Effector memory CD8-positive, alpha-beta T cell (primary cell): ENCODE measurements at places on chromosomes 1 and 21.

DNA sequence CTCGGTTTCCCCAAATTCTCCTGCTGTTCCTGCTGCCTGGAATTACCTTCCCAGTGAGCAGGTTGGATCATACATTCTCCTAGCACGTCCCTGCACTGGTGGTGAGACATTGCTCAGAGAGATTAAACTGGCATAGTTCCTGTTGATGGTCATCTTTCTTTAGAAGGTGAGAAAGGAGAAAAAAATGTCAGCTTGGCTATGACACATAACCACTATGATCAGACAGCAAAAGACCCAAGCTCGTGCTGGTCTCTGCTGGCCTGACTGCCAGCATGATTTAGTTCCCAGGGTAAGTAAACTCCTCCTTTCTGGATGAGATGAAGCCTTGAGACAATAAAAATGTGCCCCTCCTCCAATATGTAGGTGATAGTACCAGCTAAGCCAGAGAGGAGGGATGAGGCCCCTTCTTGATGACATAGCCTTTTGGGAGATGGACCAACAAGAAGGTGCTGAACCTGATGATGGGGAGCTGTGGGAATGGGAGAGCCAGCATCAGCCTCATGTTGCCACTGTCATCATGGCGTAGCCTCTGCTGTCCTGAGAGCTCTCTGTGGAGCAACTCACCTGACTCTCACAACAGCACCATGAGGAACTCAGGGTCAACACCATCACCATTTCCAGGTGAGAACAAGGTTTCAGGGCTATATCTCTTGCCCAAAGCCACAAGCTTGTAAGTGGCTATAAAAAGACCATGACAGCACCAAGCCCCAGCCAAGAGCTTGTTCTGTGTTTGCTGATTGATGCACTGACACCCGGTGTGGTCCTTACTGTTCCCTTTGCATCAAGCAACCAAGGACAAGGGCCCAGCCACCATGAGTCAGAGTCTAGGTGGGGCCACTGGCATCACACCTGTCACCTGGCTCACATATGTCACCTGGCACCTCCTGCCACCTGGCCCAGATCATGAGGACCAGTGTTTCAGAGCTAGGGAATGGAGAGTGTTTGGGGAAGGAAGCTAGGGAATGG lies 200.0 kb downstream of the MATN1 start:
- peaks cover 62% of the 10 kb centered on the region for H3K27me3 ChIP-seq
- no peak overlapping the region for H3K4me3 ChIP-seq
- H3K36me3 ChIP-seq, result no peaks in the 10 kb centered on the region
- peaks cover 1% of the 10 kb centered on the region for H3K4me1 ChIP-seq
- H3K27ac ChIP-seq, result no peak overlapping the region

DNA sequence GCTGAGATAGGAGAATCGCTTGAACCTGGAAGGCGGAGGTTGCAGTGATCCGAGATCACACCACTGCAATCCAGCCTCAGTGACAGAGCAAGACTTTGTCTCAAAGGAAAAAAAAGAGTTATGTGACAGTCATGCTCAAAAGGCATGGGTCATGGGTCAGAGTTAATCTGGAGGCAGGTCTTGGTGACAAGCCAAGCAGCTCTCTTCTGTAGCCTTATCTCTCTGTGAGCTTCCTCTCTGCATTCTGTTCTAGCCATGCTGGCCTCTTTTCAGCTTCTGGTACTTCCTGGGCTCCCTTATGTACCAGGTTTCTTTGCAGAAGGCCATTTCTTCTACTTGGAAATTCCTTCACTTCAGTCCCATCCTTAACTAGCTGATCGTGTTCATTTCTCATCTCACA lies 63.6 kb downstream of the NGF start:
- no peak overlapping the region for H3K4me3 ChIP-seq
- no peak for DNase-seq
- H3K36me3 ChIP-seq, result no peaks in the 10 kb centered on the region

GRCh38 chr1:33610391-33610790 lies 137.9 kb downstream of the ZSCAN20 start:
- no peaks in the 10 kb centered on the region for H3K4me1 ChIP-seq
- H3K36me3 ChIP-seq, result no peaks in the 10 kb centered on the region
- peaks cover 16% of the 10 kb centered on the region for H3K27me3 ChIP-seq
- no peak overlapping the region for H3K27ac ChIP-seq
- no peak overlapping the region for H3K4me3 ChIP-seq
- DNase-seq, result no peak

DNA sequence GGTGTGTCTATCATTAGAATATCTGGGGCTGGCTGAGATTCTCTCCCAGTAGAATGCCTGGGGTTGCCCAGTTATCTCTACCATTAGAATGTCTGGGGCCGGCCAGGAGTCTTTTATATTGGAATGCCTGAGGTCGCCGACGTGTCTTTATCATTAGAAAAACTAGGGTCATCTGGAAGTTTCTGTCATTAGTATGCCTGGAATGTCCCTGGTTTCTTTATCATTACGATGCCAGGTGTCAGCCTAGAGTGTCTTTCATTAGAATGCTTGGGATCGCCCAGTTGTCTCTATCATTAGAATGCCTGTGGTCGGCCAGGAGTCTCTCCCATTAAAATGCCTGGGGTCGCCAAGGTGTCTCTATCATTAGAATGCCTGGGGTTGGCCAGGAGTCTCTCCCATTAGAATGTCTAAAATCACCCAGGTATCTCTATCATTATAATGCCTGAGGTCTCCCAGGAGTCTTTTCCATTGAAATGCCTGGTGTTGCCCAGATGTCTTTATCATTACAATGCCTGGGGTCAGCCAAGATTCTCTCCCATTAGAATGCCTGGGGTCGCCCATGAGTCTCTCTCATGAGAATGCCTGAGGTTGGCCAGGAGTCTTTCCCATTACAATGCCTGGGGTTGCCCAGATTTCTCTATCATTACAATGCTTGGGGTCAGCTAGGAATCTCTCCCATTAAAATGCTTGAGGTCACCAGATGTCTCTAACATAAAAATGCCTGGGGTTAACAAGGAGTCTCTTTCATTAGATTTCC lies 53.2 kb downstream of the RNF187 start:
- DNase-seq, result no peak
- H3K4me1 ChIP-seq, result no peaks in the 10 kb centered on the region
- no peak overlapping the region for H3K27ac ChIP-seq
- no peaks in the 10 kb centered on the region for H3K36me3 ChIP-seq
- peaks cover 86% of the 10 kb centered on the region for H3K27me3 ChIP-seq
- no peak overlapping the region for H3K4me3 ChIP-seq

- H3K36me3 ChIP-seq, result no peaks in the 10 kb centered on the region
- H3K4me3 ChIP-seq, result no peak overlapping the region
- H3K4me1 ChIP-seq, result no peaks in the 10 kb centered on the region
- no peak overlapping the region for H3K27ac ChIP-seq
- DNase-seq, result no peak
Observed at GRCh38 chr1:172268237-172268636, 152.2 kb upstream of the C1orf105 start.

DNA sequence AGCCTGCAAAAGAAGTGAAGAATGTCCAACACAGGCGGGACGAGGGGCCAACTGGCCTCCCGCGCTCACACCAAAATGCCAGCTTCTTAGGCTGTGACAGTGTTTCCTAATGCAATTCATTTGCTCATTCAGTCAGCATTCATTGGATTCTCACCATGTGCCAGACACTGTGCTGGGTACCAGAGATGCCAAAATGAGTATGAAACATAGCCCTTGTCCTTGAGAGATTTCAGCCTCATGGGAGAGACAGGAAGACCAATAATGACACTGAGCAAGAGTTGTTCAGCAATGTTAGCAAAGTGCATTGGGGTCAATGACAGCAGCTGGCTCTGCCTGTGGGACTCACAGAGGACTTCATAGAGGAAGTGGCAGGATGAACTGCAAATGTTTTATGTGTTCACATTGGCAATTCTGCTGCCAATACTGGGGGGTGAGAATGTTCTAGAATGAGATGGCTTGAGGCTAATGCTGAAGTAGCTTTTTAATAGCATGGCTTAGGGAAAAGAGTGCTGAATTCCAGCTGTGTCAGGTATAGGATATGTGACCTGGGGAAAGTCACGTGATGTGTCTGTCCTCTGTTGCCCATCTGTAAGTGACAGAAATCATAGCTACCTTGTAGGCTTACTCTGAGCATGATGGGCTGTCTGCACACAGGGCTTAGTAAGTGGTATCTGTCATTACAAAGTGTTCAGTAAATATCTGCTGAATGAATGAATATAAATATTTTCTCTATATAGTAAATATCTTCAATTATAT lies 58.3 kb upstream of the KIF26B start:
- H3K27me3 ChIP-seq, result no peaks in the 10 kb centered on the region
- H3K4me1 ChIP-seq, result no peaks in the 10 kb centered on the region
- H3K27ac ChIP-seq, result no peak overlapping the region
- H3K36me3 ChIP-seq, result no peaks in the 10 kb centered on the region
- H3K4me3 ChIP-seq, result no peak overlapping the region

- no peak overlapping the region for H3K4me3 ChIP-seq
- H3K27me3 ChIP-seq, result no peaks in the 10 kb centered on the region
- no peak for DNase-seq
- no peaks in the 10 kb centered on the region for H3K36me3 ChIP-seq
- no peak overlapping the region for H3K27ac ChIP-seq
Observed at GRCh38 chr1:194341587-194341986, 1155.2 kb upstream of the B3GALT2 start.

- no peaks in the 10 kb centered on the region for H3K36me3 ChIP-seq
- H3K4me3 ChIP-seq, result no peak overlapping the region
- DNase-seq, result no peak
Observed at GRCh38 chr1:48285525-48285924, 63.0 kb downstream of the SLC5A9 start.

GRCh38 chr1:155245163-155245524 lies 10.1 kb downstream of the ENTREP3 start:
- H3K27me3 ChIP-seq, result no peaks in the 10 kb centered on the region
- peaks cover 32% of the 10 kb centered on the region for H3K4me1 ChIP-seq
- no peak for DNase-seq
- peak overlapping the region; percentile 83 for H3K4me3 ChIP-seq
- peaks cover 29% of the 10 kb centered on the region for H3K36me3 ChIP-seq

- H3K4me3 ChIP-seq, result peak overlapping the region; percentile 90
- H3K27ac ChIP-seq, result peak overlapping the region; percentile 98
- peaks cover 62% of the 10 kb centered on the region for H3K4me1 ChIP-seq
Observed at GRCh38 chr1:2290595-2291510, 62.7 kb downstream of the SKI start.

DNA sequence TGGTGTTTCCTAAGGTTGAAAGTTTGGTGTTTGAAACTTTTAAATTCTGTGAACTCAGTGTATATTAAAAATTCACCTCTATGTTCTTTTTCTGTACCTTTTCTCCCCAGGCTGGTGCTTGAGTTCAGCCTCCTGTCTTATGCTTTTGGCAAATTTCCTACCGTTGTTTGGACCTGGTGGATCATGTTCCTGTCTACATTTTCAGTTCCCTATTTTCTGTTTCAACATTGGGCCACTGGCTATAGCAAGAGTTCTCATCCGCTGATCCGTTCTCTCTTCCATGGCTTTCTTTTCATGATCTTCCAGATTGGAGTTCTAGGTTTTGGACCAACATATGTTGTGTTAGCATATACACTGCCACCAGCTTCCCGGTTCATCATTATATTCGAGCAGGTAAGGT lies 24.9 kb upstream of the AXDND1 start:
- no peak overlapping the region for H3K4me3 ChIP-seq
- no peaks in the 10 kb centered on the region for H3K4me1 ChIP-seq
- peaks cover 65% of the 10 kb centered on the region for H3K36me3 ChIP-seq
- DNase-seq, result no peak
- no peak overlapping the region for H3K27ac ChIP-seq

GRCh38 chr1:201517631-201518030 lies 10.7 kb upstream of the CSRP1 start:
- no peak overlapping the region for H3K4me3 ChIP-seq
- H3K36me3 ChIP-seq, result peaks cover 9% of the 10 kb centered on the region
- H3K27me3 ChIP-seq, result no peaks in the 10 kb centered on the region
- no peak overlapping the region for H3K27ac ChIP-seq
- no peak for DNase-seq

GRCh38 chr1:3599816-3600215 lies 11.5 kb downstream of the MEGF6 start:
- H3K4me3 ChIP-seq, result peak overlapping the region; percentile 21
- no peak overlapping the region for H3K27ac ChIP-seq
- DNase-seq, result no peak
- no peaks in the 10 kb centered on the region for H3K27me3 ChIP-seq
- peaks cover 18% of the 10 kb centered on the region for H3K4me1 ChIP-seq
- peaks cover 4% of the 10 kb centered on the region for H3K36me3 ChIP-seq

GRCh38 chr1:19087737-19088594 lies 122.1 kb downstream of the UBR4 start:
- H3K4me1 ChIP-seq, result no peaks in the 10 kb centered on the region
- peak overlapping the region; percentile 28 for H3K27ac ChIP-seq
- H3K27me3 ChIP-seq, result no peaks in the 10 kb centered on the region

DNA sequence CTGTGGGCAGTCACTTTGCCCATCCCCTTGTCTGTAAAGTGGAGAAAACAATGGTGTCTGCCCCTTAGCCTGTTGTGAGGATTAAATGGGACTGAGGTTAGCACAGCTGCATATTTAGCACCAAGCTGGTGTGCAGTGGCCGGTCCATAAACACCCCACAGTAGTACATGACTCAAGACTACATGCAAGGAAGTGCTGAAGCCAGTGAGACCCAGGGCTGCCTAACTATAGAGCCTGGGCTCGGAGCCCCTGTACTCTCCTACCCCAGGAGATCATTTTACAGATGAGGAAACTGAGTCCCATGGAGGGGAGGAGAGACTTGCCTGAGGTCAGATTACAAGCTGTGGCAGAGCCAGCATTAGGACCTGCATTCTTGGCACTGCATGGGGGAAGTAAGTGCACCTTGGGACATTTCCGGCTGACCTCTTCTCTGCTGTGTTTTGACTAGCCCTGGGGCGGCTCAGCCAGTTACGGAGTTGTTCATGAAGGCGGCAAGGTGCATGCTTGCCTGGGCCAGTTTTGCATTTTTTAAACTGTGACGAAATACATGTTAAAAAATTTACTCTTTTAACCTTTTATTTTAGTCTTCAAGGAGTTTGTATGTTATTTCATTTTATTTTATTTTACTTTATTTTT lies 3.2 kb downstream of the SERINC2 start:
- peaks cover 10% of the 10 kb centered on the region for H3K4me1 ChIP-seq
- H3K27ac ChIP-seq, result no peak overlapping the region
- H3K27me3 ChIP-seq, result peaks cover 76% of the 10 kb centered on the region
- H3K36me3 ChIP-seq, result no peaks in the 10 kb centered on the region
- DNase-seq, result no peak
- H3K4me3 ChIP-seq, result no peak overlapping the region

GRCh38 chr1:198241553-198241952 lies 84.8 kb downstream of the NEK7 start:
- H3K27ac ChIP-seq, result peak overlapping the region; percentile 86
- H3K4me3 ChIP-seq, result peak overlapping the region; percentile 43
- peaks cover 41% of the 10 kb centered on the region for H3K4me1 ChIP-seq
- H3K27me3 ChIP-seq, result no peaks in the 10 kb centered on the region
- peaks cover 9% of the 10 kb centered on the region for H3K36me3 ChIP-seq

DNA sequence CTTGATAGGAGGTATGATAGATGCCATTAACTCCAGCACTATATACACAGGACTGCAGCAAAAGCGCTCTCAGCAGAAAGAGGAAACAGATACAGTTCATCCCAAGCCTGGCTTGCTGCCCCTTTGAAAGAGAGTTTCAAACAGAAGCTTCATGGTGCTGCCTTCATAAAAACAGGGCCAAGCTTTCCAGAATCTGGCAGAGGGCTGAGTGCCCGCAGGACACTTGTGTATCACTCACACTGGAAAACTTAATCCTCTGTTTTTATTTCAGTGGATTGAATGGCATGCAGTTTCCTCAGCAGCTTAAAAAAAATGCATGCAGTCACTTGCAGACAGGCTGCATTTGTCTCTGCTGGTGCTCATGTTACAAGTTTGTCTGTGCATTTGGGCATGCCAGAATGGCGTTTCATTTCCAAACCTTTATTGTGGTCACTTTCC lies 40.4 kb downstream of the KCNJ15 start:
- H3K4me1 ChIP-seq, result no peaks in the 10 kb centered on the region
- H3K27ac ChIP-seq, result no peak overlapping the region
- no peak overlapping the region for H3K4me3 ChIP-seq
- no peak for DNase-seq
- H3K36me3 ChIP-seq, result no peaks in the 10 kb centered on the region
